ENCODE measurements at places on chromosomes 7 and 10. TPM values are rescaled to one million over a fixed set of nuclear protein-coding genes. Genes with fewer than 3 reads are reported as not detected.

FKBP6 gene
- not detected for total RNA-seq

GRCh38 chr7:56447864-56448693 is 331.9 kb upstream of the NUPR2 start:
- no peak for DNase-seq
- H3K27me3 ChIP-seq, result no peaks in the 10 kb centered on the region
- H3K4me3 ChIP-seq, result no peak overlapping the region
- no peaks in the 10 kb centered on the region for H3K4me1 ChIP-seq

DNA sequence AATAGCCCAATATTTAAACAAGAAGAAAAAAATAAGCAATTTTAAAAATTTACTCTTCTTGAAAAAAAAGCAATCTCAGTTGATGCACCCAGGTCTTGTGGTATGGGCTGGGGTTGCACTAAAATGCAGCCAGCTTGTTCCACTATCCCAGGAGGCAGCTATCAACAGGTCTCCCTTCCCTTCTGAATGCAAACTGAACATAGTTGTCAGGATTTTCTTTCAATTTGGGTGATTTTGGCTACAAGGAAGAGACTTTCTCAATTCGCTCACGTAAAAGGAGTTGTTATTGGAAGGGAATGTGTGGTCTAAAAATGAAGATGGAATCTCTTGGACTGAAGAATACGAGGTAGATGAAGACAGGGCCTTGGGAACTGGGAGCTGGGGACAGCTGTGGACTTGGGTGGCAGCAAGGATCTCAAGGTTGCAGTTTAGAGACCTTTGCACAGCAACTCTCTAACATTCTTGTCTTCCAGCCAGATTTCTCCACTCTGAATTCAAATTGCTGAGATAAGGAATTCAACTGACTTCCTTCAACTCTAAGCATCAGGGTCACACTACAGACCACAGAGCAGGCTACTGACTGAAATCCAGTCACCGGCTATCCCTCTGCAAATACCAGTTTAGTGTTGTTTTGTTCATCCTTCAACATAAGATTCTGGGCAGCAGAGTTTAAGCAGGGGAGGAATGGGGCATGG is 3.1 kb upstream of the TMEM26 start:
- no peak overlapping the region for H3K4me3 ChIP-seq
- peaks cover 5% of the 10 kb centered on the region for H3K4me1 ChIP-seq
- H3K27ac ChIP-seq, result no peak overlapping the region
- no peaks in the 10 kb centered on the region for H3K36me3 ChIP-seq
- no peak for DNase-seq

DNA sequence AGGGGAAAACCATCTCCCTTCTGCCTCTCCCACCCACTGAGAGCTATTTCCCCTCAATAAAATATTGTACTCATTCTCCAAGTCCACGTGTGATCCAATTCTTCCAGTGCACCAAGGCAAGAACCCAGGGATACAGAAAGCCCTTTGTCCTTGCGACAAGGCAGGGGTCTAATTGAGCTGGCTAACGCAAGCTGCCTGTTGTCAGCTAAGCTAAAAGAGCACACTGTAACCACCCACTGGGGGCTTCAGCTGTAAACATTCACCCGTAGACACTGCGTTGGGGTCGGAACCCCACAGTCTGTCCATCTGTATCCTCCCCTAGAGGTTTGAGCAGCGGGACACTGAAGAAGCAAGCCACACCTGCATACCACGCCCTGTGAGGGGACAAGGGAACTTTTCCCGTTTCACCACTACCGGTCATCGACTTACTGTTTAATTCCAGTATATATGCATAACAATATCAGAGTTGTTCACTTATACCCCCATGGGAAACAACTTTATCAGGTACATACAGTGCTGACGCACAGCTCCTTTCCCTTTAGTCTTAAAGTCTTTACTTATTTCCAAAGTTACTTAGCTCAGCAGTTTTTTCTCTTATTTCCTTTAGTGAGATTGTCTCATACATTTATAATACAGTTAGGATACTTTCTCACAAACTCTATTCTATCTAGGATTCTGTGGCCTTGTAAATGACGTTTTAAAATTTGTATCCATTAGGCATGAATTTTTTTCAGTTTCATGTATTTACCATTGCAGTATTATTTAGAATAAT is 721.6 kb downstream of the ANKRD7 start:
- no peak for DNase-seq
- H3K27ac ChIP-seq, result no peak overlapping the region
- H3K4me3 ChIP-seq, result no peak overlapping the region
- peaks cover 5% of the 10 kb centered on the region for H3K4me1 ChIP-seq

DNA sequence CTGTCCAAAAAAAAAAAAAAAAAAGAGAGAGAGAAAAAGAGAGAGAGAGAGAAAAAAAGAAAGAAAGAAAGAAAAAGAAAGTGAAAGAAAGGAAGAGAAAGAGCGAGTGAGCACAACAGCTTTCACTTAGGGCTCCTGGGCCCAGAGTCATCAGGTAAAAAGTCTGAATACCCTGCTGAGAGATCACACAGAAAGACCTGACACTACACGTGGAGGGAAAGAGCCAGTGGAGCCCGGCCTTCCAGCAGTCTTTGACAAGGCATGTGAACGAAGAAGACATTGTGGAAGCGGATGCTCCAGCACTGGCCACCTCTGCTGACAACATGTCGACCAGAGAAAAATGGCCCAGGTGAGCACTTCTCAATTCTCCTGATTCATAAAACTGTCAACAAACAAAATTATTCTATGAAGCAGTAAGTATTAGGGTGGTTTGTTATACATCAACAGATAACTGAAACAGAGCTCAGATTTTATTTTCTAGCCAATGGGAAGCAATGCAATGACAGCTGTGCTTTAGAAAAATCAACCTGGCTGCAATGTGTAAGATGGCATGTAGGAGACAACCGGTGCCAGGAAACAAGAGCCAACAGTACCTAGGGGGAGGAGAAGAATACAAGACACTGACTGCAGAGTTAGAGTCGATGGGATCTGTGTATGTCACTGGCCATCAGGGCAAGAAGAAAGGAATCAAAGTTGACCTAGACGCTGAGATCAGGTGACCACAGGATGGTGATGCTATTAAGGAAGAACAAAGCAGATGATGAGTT is 4.4 kb downstream of the RNF216 start:
- H3K36me3 ChIP-seq, result no peaks in the 10 kb centered on the region
- H3K27ac ChIP-seq, result no peak overlapping the region
- no peaks in the 10 kb centered on the region for H3K4me1 ChIP-seq
- no peak overlapping the region for H3K4me3 ChIP-seq
- DNase-seq, result no peak

DNA sequence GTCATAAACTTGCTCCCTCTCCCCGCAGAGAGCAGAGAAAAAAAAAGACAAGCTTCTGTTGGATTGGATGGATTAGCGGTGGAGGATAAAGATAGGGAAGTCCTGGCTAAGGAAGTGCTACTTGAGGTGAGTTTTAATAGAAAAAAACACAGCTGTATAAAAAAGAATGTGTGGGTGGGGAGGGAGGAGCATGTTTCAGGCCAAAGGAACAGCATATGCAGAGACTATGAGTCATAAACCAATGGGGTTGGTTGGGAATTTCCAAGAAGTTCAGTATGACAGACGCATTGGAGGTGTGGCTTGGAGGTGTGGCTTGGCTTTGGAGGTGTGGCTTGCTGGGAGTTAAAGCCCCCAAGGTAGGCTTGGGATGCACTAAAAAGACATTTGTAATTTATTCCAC is 103.0 kb upstream of the LSM8 start:
- no peak for DNase-seq
- H3K4me1 ChIP-seq, result peaks cover 8% of the 10 kb centered on the region
- no peaks in the 10 kb centered on the region for H3K36me3 ChIP-seq
- no peak overlapping the region for H3K4me3 ChIP-seq

All from glutamatergic neuron (in vitro differentiated cells).